Activated T-cell treated with anti-CD3 and anti-CD28 coated beads, Interleukin-2, amount 50 U/mL, for 4 hours (primary cell): ENCODE measurements at places on chromosomes 12 and 14. TPM values are rescaled to one million over a fixed set of nuclear protein-coding genes. Genes with fewer than 3 reads are reported as not detected.

The RNASE3 gene
- not detected for total RNA-seq

The RNF31 gene
- 108 TPM for total RNA-seq

The TRPV4 gene
- not detected for total RNA-seq

The RNASE7 gene
- total RNA-seq: not detected

GRCh38 chr12:51382173-51382572, 9.0 kb downstream of the GALNT6 start:
- DNase-seq: no peak

The TMEM132D gene
- total RNA-seq: not detected

The HCAR3 gene
- total RNA-seq: not detected

DNA sequence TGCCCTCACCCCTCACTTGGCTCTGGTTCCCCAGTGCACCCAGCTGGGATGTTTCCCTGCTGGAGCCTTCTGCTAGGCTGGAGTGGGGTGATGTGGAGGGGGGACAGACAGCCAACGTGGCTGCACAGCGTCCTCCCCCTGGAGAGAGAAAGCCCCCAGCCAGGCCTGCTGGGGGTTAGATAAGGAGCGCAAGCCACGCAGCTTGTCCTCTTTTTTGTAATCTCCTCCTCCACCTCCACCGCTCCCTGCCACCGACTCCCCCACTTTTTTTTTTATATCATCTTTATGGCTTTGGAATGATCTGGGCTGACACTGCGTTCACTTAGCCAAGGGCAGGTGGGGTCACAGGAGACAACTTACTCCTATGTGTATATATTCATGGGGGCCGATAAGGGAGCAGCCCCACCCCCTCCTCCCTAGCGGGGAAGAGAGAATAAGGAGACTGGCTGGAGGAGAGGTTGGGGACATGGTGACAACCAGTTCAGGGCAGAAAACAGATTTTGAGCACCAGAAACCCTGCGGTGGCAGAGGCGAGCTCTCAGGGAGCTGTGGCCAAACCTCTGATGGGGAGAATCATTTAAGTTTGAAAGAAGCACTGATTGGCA, 169.9 kb upstream of the LHX5 start:
- DNase-seq: no peak

DNA sequence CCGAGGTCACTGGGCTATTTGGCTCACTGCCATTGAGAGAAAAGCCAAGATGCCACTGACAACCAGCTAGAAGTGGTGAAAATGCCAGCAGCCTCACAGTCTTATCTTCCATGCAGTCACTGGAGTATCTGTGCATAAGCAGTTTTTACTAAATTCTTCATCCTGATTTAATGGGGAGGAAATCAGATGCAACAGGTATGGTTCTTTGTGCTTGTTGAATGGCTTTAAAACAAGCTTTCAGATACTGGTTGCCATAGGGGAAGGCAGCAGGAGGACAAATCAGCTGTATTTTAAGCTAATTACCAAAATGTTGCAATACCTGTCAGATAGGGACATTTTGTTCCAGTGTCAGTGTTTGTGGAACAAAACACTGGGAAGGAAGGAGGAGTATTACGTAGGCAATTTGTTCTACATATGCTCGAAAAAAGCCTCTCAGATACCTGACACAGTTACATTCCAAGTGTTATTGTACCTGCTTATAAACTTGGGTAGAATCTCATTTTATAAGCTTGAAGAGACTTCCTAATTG, 54.1 kb upstream of the ARHGAP5 start:
- DNase-seq: no peak
